ENCODE measurements at places on chromosomes 11 and 22.

- peak; percentile 62 for DNase-seq
Observed at GRCh38 chr22:36409911-36410756, 22.4 kb upstream of the MYH9 start.

- peak; percentile 68 for DNase-seq
Observed at GRCh38 chr11:117020287-117020686, 77.9 kb downstream of the SIK3 start.

DNA sequence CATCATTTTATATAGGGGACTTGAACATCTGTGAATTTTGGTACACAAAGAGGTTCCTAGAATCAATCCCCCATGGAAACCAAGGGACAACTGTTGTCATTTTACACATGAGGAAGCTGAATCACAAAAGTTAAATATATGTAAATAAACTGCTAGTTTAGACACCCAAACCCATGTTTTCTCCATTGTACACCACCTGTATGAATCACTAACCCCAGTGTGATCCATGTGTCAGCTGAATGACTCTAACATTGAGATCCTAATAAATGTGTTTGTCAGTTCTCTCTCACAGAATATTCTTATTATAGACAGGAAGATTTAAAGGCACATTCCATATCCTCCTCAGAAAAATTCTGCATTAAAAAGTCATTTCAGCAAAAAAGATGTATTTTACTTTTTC lies 83.3 kb downstream of the ATG16L2 start:
- no peak for DNase-seq

GRCh38 chr22:26124991-26125725 lies 44.1 kb upstream of the SEZ6L start:
- DNase-seq, result no peak

GRCh38 chr11:130118636-130119387 lies 40.8 kb upstream of the ST14 start:
- peak; percentile 60 for DNase-seq

DNA sequence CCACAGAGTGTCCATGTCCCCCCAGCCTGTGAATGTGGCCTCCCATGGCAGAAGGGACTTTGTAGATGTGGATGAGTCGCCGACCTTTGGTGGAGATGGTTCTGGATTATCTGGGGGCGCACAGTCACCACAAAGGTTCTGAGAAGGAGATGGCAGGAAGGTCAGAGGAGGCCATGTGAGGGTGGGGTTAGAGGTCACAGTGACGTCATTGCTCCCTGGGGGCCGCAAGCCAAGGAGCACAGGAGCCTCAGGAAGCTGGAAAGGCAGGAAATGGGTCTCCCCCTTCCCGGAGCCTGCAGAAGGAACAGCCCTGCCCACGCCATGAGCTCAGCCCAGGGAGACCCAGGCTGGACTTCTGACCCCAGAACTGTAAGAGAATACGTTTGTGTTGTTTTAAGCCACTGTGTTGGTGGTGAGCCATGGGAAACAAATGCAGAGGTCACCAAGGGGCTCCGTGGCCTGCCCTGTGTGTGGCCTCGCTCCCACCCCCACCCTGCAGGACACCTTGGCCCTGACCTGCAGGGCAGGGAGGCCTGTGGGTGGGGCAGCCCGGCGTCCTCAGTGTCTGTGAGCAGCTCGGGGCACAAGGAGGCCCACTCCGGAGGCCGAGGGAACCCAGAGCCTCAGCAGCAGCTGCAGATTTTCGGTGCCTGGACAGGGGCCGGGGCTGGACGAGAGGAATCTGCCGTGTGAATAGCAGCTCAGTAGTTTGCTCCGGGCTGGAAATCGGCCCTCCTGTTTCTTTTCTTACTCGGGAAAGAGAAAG lies 32.1 kb downstream of the GRAMD4 start:
- peak; percentile 58 for DNase-seq

GRCh38 chr22:35727436-35727835 lies 9.8 kb downstream of the APOL5 start:
- DNase-seq, result no peak

DNA sequence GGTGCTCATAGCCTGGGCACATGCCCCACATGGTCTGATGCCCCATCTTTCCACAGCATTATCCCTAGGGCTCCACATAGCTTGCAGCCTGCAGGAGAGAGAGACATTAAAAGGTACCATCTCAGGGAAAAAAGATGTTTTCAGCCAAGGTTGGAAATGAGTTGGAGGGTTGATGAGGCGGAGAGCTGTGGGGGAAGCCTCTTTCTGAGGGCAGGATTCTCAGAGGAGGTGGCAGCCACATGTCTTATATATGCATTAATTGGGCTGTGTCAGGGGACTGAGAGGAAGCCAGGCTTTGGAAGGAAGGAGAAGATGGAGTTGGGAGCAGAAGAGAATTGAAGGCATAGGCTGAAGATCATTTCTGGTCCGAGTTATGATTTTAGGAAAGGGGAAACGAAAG lies 57.8 kb downstream of the CEP164 start:
- no peak for DNase-seq

DNA sequence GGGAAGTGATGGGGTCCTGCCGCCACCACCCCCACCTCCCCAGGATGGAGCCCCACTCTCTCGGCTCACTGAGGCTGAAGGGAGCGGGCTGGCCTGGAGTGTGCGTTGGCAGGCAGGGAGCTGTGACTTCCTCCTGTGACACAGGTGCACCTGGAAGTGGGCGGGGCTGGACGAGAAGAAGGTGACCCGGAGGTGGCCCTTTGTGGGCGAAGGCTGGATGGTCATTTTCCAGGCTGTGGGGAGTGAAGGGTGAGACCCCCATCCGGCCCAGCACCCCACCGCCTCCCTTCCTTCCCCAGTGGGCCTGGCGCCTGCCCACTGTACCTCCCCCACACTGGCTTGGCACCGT lies 15.3 kb downstream of the IL17REL start:
- DNase-seq, result no peak

GRCh38 chr11:78946945-78947902 lies 372.6 kb upstream of the NARS2 start:
- DNase-seq, result no peak

DNA sequence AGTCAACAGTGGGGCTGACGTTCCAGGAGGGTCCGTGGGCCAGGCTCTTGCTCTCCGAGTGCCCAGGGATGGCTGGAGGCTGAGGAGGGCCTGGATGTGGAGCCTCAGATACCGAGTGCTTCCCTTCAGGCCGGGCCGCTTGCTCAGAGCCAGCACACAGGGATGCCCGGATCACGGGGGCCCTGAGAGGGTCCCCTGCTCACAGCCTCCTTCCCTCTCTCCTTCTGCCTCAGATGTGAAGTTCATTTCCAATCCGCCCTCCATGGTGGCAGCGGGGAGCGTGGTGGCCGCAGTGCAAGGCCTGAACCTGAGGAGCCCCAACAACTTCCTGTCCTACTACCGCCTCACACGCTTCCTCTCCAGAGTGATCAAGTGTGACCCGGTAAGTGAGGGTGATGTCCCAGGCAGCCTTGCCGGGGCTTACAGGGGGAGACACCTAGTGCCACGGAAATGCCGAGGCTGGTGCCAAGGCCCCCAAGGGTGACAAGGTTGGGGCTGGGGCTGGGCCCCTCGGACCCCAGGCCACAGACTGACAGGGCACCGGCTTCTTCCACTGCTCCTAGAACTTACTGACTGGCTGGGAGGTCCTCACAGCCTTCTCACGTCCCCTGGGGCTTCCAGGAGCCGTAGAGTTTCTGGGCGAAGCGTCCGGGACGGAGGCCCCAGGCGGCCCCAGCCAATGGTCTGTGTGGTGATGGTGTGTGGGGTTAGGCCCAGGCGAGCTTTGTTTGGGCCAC lies 7.0 kb downstream of the CCND1 start:
- no peak for DNase-seq

- no peak for DNase-seq
Observed at GRCh38 chr22:37994049-37994448, 9.7 kb upstream of the SOX10 start.

- no peak for DNase-seq
Observed at GRCh38 chr11:105208019-105208418, 68.5 kb upstream of the CARD18 start.

DNA sequence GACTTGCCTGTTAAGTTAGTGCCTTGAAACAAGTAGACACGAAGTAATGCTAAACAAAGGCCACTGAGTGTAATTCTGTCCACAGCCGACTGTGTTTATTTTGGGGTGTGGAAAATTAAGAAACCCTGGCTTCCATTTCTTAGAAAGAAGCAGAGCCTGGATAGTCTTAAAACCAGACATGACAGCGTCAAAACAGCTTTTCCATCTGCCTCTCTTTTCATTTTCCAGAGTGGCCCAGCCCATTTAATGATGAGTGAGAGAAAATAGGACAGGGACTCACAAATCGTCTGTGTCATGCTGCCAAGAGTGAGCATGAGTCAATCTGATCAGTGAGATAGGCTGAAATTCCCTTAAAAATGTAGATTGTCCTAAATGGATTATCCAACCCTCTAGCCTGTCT lies 485.9 kb downstream of the JRKL start:
- DNase-seq, result no peak

DNA sequence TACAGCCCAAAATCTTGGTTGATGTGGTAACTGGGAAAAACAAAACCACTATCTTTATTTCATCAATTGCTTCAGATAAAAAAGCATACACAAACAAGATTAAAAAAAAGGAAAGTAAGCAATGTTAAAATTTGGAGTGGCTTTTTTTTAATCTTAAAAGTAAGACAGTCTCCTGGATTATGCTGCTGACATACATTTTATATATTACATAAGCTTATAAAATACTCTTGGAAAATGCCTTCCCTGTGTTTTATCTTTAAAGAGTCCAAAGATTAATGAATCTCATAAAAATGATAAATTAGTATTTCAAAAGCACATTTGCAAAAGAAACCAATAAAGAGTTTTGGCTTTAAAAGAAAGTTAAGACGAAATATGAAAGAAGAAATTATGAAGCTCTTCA lies 132.7 kb downstream of the DLG2 start:
- no peak for DNase-seq

- no peak for DNase-seq
Observed at GRCh38 chr22:25680956-25681355, 61.0 kb upstream of the MYO18B start.

DNA sequence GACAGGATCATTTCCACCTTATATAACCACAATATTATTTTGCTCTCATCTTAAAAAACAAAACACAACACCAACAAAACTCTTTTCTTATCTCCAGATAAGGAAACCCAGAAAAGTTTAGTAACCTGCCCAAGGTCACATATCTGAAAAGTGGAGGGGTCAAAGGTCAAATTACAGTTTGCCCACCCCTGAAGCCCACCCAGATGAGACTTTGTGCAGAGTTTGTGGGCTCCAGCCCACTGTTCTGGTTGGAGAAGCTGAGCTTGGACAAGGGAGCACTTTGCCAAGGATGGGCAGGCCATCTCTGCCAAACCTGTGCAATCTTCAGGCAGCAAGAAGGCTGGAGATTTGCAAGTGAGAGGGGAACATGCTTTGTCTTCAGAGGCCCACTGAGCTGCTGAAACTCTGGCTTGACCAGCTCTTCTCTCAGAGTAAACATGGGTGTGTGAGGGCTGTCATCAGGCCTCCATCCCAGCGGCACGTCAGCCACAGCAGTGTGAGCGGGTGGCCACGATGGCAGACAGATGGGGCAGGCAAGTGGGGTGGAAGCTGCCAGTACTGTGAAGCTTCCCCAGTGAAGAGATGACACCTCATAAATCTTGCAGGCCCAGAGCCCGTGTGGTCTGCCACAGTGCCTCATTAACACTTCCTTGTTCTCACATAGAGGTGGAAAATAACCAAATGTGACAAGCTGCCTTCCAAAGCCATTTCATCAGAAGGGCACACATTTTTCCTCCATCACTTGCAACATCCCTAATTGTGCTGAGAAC lies 111.8 kb downstream of the CCDC81 start:
- peak; percentile 22 for DNase-seq

DNA sequence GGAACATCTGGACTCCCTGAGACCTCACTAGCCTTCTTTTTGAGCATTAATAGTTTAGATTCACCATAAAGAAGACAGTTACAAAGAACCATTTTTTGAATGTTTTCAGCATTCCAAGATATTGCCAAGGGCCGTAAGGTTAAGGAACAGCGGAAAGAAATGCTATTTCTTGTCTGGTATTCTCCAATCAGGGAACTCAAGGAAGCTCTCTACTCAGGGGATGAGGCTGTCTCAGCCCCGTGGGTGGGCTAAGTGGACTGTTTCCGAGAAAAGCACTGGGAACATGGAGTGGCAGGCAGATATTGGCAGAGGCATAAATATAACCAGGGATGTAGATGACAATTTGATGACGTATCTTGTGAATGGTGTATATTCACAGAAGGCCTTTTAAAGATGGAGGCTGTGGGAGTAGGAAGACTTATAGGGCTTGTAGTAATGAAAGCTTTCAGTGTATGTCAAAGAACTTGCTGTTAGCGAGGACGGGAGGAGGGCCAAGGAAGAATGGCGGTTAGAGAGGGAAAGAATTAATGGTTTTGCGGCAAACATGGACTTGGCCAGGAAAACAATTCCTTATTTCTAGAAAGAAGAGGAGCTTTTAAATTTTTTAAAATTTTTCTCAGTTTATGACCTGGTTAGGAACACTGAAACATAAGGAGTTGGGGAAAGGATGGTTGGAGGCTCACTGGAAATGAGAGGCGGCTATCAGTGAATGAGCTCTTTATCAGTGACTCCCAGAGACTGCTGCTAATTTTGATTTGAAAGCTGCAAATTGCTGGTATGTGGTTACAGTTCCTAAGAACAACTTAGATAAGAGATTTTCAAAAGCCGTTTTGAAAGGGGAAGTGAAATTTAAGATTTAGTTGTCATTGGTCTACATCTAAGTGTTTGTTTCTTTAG lies 64.6 kb downstream of the ST3GAL4 start:
- DNase-seq, result no peak

DNA sequence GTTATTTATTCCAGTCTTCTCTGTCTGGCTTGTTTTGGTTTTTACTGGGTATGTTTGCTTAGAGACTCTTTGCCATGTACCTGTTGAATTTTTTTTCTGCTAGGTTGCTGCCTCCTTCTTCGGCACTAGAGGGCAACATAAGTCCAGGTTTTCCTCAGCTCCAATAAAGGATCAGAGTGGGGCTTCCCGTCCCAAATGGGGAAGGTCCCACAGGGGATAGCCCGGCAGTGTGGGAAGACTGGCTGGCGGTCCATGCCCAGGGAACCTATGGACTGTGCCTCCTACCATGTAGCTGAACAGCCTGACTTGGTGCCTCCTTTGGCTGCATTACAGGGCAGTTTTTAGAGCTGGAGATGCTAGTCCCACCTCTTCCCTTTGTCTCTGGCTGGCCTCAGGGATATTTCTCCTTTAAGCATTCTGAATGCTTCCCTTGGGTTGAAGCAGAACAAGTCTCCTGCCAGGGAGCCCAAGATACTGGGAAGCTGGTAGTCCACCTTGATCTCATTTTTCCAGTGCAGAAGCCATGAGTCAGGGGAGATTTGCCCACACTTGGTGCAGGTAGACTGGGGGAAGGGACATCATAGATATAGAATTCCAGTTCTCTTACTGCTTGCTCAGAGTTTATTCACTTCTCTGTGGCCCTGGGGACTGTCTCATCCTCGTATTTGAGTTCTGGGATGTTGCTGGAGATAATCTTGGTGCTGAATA lies 60.2 kb downstream of the BRD1 start:
- DNase-seq, result peak; percentile 25

Measured in stimulated activated naive CD8-positive, alpha-beta T cell treated with anti-CD3 and anti-CD28 coated beads, Interleukin-15, Interleukin-2, amounts not matched to agents 100 U/mL and 50 U/mL, for 24 hours (primary cell).